ENCODE measurements at places on chromosomes 16 and 17.
A peak's percentile ranks its signal among the peaks of the same experiment; 100 is the strongest.

- no peak for DNase-seq
Observed at GRCh38 chr16:1125471-1125870, 27.4 kb upstream of the CACNA1H start.

GRCh38 chr17:64008346-64008745 lies 10.2 kb downstream of the PRR29 start:
- DNase-seq = no peak

- DNase-seq = no peak
Observed at GRCh38 chr17:1958134-1958881, 66.8 kb downstream of the RTN4RL1 start.

DNA sequence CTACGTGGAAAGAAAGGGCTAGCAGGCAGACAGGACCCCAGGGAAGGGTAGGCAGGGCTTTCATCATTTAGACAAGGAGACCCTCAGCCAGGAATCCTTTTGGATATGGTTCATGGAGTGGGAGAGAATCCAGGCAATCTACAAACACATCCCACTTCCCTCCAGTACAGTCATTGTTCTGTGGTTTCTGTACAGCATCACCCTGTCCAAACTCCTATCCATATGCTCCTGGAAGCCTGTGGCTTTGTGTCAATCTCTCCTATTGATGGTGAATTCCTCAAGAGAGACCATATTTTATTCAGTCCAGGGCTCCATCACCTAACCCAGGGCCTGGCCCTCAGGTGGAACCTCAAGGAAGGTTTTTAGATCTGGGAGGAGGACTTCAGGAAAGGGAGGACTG lies 99.2 kb downstream of the SPACA3 start:
- DNase-seq = no peak

DNA sequence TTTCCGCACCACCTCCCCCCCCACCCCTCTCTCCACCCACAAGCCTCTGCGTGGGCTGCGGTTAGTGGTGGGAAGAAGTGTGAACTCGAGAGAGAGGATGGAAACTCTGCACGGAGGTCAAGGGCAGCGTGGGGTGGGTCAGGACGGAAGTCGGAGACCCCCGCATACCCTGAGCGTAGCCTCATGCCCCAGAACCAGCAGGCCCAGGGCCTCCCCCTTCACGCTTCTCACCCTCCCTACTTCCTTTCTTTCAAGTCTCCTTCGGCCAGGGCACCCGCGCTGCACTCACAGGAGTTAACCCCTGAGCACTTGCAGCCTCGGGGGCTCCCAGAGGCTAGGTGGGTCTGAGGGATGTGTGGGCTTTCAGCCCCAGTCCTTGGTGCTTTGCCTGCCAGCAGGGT lies 9.2 kb downstream of the TBKBP1 start:
- peak; percentile 54 for DNase-seq

GRCh38 chr16:85078226-85078625 lies 34.0 kb downstream of the CIBAR2 start:
- no peak for DNase-seq

DNA sequence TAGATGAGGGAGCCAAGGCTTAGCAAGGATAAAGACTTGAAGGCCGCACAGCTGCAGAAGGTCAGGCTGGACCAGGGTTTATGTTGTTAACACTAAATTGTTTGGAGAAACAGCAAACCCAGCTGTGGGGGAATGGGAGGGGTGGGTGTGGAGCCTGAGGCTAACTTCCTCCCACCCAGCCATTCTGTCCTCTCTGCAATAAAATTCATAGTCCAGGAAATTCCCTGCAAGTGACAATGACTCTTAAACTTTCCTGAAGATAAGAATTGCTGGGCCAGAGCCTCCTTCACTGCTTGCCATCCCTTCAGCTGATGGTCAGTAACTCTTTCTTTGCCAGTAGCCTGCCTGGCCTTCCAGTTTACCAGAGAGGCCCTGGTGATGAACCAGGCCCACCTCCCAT lies 19.4 kb upstream of the ATP5MC1 start:
- no peak for DNase-seq

DNA sequence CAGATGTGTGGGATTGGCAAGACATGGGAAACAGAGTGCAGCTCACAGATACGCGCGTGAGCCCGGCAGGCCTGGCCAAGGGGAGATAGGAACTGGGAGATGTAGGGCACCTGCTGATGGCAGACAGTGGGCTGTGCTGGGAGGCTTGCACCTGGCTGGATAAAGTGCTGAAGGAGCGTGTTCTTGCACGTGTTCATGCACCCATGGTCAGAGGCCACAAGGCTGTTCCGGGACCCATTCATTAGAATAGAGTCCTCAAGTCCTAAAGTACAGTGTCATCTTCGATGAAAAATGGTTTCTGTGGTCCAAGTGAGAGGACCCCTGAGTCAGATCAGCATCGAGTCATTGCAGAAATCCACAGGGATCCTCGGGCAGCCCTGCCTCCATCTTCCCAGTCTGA lies 236.4 kb downstream of the CCDC182 start:
- DNase-seq = no peak

DNA sequence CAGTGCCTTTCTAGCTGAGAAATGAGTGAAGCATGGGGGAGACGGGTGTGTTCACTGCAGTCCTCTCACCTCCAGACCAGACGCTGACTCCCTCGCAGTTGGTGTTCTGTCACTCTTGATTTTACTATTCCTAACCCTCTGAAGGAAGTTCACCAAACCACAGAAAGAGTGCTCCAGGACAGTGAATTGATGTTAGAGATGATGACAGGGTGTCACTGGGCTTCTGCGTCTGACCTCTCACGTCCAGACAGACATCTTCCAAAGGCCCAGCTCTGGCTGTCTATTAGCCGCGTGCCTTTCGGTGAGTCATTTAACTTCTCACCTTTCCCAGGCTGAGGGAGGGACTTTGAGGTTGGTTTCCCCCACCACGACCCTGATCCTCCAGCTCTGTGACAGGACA lies 8.2 kb downstream of the CRAMP1 start:
- DNase-seq = no peak

DNA sequence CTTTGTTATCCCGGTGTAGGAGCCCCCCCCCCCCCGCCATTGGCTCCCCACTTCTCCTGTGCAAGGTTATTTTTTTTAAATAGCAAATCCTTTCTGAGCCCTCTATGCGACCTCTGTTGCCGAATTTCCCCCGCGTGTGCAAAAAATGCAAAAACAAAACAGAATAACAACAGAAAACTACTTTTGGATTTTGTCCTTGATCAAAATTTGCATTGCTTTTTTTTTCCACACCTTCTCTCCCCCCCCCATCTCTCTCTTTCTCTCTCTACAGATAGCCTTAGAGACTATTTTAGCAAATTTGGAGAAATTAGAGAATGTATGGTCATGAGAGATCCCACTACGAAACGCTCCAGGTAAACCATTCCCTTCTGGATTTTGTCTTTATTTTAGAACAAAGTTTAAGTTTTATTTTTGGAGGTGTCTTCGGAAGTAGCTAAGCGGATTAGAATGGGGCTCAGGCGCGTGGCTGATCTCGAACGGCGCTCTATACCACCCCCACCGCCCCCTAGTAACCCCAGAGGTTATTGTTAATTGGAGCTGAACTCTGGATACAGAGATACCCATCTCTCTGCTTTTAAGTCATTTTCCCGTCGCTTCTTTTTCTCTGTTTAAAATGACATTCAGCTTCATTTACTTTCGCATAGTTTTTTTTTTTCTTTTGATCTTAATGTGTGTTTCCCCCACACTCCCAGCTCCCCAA lies 1.0 kb downstream of the MSI2 start:
- no peak for DNase-seq

DNA sequence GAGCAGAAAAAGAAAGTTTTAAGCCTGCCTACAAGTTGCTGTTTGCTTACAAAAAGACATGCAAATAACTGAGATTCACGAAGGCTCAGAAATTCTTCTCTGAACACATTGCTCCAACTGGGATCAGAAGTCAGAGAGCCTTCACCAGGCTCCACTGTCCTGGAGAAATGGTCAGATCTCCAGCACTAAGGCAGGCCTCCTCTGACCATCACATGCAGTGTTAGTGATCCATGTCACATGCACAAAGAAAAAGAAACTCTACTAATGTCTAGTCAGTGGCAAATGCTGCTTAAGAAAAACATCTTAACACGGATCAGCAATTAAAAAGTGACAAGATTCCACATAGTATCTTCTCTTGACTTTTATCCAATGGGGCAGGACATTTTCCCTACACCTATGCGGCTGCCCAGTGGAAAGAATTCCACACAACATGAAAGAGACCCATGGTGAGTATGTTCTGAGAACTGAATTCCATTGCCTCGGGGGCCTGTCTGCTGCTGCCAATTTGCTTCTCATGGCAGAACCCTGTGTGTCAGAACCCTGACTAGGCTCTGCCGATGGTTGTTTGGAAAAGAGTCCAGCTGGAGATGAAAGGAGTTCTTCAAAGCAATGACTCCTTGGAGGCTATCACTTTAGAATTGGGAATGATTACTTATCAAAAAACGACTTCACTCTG lies 96.6 kb downstream of the HIC1 start:
- no peak for DNase-seq

GRCh38 chr16:21953541-21953902 lies 361 bp downstream of the UQCRC2 start:
- no peak for DNase-seq

GRCh38 chr16:87070657-87071056 lies 246.5 kb downstream of the C16orf95 start:
- DNase-seq = no peak

DNA sequence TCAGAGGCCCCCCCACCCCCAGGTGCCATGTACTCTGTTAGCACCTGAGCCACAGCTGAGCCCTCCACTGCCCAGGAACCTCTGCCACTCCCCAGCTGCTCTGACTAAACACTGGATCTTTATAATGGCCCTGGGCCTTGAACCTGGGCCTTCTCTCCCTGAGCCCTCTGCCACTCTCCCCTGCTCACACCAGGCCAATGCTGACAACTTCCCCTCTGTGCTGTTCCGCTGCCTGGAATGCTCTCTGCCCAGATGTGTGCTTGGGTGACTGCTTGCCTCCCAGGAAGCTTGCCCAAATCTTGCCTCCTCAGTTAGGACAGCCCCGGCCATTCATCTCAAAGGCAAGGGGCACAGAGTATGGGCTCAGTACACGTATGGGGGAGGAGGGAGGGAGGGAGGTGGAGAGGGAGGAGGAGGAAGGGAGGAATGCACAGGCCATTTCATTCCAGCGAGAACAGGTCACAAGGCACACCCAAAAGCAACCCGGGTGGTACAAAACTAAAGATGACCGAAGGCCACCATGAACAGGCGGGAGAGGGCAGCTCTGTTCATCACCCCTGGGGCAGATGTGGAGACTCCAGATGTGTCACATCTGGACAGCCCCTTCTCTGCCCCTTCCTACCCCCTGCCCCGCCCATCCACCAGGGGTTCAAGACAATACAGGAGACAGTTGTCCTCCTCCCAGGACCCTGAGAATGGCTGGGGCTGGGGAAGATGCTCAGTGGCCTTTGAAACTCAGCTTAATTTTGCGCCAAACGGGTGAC lies 15.3 kb upstream of the TNFRSF13B start:
- no peak for DNase-seq

DNA sequence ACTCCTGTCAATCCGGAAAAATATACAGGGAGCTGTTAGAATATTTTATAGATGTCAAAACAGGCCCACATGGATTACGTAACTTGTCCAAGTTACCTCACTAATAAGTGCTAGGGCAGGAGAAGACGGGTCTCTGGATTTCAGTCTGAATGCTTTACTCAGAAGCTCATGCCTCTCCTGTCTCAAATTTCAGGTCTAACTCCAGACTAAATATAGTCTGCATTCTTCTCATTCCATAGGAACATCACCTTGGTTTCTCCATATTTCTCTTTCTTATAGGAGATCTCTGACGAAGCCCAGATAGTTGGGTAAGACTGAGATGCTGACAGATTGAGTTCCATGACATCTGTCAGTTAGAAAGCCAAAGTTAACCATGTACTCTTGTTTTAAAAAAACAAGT lies 174.2 kb downstream of the STX8 start:
- no peak for DNase-seq

DNA sequence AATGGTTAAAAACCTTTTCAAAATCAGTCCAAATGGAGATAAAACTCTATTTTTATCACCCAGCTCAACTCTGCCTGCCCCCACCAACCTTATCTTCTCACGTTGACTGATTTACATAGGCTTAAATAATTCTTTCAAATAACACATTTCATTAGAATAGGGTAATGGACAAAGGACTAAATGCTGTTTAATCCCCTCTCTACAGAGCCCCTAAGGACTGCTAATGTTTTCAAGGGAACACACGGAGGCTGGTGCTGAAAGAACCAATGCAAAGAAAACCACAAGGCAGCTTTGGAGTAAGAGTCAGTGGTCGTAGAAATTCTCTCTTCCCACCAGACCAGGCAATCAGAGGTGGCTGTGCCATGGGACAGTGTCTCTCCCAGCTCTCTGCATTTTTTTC lies 445.7 kb upstream of the MAF start:
- DNase-seq = no peak

Measured in stimulated activated CD8-positive, alpha-beta memory T cell treated with anti-CD3 and anti-CD28 coated beads, Interleukin-15, amount 100 ng/mL, for 48 hours (primary cell).